Caudate nucleus (tissue), 63 donors: ENCODE measurements at places on chromosomes 7 and 10.

DNA sequence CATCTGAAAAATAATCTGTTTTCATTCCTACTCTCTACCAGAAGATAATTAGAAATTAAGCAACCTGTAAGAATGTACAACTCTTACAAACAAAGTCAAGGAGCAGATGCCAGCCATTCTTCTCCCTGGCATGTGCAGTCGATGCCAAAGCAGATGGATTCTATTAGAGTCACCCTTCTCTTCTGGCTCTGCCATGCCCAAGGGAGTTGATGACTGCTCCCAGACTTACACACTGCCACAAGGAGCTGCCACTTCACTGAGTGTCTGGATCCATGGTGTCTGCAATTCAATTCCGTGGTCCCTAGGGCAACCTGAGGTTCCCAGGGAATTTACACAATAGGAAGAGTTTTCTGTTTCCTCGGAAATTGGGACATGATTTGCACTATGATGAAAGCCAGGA lies 89.1 kb upstream of the IFRD1 start:
- no peak for DNase-seq

GRCh38 chr10:71124921-71125748 lies 87.2 kb upstream of the UNC5B start:
- DNase-seq = no peak

- DNase-seq = no peak
Observed at GRCh38 chr7:27106181-27106900, 3.9 kb upstream of the HOXA2 start.

- no peak for DNase-seq
Observed at GRCh38 chr10:44574596-44575480, 189.9 kb upstream of the CXCL12 start.

GRCh38 chr7:159104188-159104920 lies 40.3 kb downstream of the VIPR2 start:
- no peak for DNase-seq

- DNase-seq = no peak
Observed at GRCh38 chr7:15886626-15887025, 200.1 kb upstream of the MEOX2 start.

GRCh38 chr7:78039790-78040776 lies 241.5 kb downstream of the PHTF2 start:
- DNase-seq = peak; percentile 75

- no peak for DNase-seq
Observed at GRCh38 chr7:138166681-138167080, 90.4 kb downstream of the AKR1D1 start.
